ENCODE measurements at places on chromosomes 5 and 9. TPM values are rescaled to one million over a fixed set of nuclear protein-coding genes. Genes with fewer than 3 reads are reported as not detected.

DNA sequence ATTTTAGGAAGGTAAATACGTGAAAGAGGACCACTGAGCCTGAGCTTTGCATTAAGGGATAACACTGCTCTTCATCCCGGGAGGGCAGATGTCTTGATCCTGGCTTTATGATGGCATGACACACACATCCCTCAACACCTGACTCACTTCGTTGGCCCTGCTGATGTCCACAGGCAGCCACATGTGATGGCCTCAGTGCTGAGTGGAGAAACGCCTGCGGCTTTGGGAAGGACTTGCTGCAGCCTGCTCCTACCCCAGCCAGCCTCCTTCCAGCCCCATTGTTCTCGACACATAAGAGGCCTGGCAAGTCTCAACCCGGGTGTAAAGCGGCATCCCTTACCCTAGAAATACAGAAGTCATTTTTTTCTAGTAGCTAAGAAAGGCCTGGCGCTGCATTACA is 169.0 kb downstream of the SYK start:
- DNase-seq: no peak
- H3K27ac ChIP-seq: no peak overlapping the region
- H3K4me3 ChIP-seq: no peak overlapping the region
- H3K27me3 ChIP-seq: no peaks in the 10 kb centered on the region
- H3K36me3 ChIP-seq: no peaks in the 10 kb centered on the region

DNA sequence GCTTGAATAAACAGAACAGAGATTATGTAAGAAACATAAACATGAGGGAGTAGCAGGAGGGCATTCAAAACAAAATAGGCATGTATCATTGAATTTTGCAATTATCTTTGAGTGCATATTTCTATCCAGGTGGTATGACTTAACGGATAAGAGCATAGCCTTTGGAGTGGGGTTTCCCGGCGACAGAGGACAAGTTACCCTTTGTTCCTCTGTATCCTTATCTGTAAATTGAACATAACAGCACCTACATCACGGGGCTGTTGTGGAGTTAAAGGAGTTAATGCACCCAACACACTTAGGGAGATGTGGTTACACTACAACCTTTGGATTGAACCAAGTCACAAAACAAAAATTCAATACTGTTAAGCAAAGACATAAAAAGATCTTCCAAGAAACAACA is 314.6 kb upstream of the KIF2A start:
- H3K27ac ChIP-seq: no peak overlapping the region
- no peaks in the 10 kb centered on the region for H3K36me3 ChIP-seq
- DNase-seq: no peak

The FST gene
- 7.0 TPM for polyA plus RNA-seq

GRCh38 chr9:68683433-68683832 is 21.6 kb upstream of the PIP5K1B start:
- no peak overlapping the region for H3K27ac ChIP-seq
- H3K4me1 ChIP-seq: no peaks in the 10 kb centered on the region
- no peak overlapping the region for H3K4me3 ChIP-seq

DNA sequence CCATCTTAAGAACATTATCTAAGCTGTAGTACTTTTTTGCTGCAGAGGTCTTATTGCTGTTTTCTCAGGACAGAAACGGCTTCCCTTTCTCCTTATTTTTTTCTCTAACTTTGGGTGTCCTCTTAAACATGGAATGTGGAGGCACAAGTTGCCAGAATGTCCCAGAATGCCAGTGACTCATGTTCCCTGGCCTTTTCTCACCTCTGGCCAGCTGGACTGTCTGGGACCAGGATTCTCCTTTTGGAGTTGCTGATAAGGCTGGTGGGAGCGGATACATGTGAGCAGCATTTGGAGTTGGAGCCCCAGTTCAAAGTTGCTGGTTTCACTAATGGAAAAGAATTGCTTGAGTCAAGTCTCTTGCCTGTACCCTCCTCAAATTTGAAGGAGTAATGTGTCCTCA is 112.8 kb downstream of the ARHGAP26 start:
- H3K36me3 ChIP-seq: peaks cover 31% of the 10 kb centered on the region
- H3K4me3 ChIP-seq: no peak overlapping the region
- no peaks in the 10 kb centered on the region for H3K27me3 ChIP-seq
- no peak for DNase-seq
- H3K4me1 ChIP-seq: peaks cover 9% of the 10 kb centered on the region

Measured in stomach (tissue), 19 donors.